Body of pancreas (tissue), 4 donors: ENCODE measurements at places on chromosomes 2 and 18.
A peak's percentile ranks its signal among the peaks of the same experiment; 100 is the strongest.

DNA sequence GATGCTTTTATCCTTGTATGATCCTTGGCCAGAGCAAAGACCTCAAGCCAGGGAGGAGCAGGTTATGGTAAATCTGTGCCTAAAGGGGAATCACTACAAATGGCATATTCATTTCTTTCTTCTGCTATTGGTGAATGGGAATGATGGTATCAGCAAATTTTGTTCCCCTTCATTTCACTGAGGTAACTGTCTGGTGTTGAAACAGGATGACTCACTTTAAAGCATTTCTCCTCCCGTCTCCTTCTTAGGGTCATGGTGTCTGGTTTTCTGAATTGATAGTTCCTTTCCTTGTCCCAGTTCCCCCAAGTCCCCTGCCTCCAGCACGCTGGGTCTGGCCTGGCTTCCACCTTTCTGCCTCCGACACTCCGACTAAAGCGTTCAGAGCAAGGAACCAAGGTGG is 109.2 kb downstream of the MREG start:
- no peak for DNase-seq

GRCh38 chr2:43708178-43708577 is 31.9 kb upstream of the C1GALT1C1L start:
- no peak for DNase-seq

DNA sequence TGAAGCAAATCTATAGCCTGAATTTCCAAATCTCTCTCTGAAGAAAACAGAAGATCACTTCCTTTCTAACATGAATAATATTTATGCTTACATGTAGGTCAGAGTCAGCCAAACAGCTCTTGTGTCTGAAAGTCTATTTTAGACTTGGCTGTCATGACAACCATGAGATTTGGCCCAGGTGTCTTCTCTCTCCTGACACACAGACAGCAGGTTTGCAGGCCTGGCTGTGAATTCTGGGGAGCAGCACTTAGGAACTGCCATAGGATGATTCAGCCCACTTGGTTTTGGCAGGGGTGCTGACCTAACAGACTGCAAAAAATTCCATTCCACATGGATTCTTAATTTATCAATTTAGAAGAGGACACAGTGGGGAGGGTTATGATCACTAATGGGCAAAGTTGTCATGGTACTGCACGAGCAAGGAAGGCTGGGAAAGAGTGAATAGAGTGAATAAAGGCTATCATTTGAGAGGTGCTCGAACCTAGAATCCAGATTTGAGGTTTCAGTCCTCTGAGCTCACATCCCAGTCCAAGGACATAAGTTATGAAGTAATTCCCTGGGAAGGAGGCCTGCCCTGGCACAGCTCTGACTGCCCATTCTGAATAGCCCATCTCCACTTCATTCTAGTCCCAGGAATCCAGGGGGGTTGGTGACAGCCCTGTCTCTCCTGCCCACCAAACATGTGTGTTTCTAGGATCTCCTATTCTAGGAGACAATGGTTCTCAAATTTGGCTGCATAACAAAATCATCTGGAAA is 453.9 kb upstream of the TRIB2 start:
- DNase-seq: peak; percentile 60

DNA sequence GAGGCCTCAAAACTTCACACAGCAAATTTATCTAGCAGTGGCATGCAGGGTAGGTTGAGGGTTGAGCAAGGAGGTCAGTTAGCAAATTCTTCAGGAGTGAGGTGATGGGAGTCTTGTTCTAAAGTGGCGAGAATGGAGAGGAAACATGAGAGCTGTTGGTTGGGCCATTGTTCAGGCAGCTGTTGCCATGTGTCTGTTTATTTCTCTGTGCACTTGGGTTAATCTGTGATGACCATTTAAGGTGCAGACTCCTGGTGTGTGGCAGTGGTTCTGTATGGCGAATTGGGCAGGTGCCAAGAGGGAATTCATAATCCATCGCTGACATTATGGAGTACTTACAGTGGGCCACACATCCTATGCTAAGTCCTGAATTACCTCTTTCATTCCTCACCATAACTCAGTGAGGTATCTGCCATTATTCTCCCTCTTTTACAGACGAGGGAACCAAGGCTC is 30.4 kb downstream of the TMEM178A start:
- no peak for DNase-seq

DNA sequence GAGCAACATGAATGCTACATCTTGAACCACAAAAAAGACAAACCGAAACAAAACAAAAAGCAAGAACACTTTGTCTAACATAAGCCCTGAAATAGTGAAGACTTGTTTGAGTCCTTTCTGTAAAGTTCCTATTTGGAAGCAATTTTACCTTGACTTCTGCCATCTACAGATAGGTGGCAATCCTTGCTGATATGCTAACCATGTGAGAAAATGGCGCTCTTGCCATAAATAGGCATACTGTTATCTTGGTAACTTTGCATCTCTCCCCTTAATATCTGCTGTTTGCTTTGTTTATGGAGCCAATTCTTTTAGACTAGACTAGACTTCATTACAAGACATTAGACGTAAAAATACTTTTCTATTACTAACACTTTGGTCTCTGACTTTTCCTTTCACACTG is 49.4 kb upstream of the PNPT1 start:
- no peak for DNase-seq

DNA sequence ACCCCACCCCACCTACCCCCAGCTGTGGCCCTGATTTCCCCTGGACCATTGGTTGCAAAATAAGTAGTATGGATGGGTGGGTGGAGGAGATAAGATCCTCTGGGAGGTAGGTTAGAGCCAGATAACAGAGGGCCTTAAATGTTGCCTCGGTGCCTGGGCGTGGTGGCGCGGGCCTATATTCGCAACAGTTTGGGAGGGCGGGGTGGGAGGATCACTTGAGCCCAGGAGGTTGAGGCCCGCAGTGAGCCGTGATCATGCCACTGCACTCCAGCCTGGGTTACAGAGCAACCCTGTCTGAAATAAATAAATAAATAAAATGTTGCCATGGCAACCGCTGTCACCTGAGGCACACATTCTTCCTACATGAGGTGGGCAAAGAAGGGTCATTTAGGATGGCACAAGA is 103.3 kb upstream of the GATA6 start:
- no peak for DNase-seq
